ENCODE measurements at places on chromosomes 2 and 18.

DNA sequence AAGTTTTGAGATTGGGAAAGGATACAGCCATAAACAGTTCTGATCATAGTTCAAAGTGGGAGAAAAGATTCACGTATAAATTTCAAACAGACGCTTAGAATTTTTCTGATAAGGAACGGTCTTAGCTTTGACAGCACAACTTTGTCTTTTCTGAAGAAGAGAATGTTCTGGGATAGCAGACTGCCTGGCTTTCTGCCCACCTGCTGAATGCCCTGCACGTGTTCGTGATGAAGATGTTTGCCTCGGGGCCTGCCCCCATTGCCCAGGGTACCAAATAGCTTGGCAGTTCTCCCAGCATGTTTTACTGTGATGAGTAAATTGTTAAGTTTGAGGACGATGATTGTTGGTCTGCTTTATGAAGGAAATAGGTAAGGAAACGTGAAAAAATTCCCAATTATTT, 4.6 kb downstream of the MRPL33 start:
- DNase-seq = no peak

DNA sequence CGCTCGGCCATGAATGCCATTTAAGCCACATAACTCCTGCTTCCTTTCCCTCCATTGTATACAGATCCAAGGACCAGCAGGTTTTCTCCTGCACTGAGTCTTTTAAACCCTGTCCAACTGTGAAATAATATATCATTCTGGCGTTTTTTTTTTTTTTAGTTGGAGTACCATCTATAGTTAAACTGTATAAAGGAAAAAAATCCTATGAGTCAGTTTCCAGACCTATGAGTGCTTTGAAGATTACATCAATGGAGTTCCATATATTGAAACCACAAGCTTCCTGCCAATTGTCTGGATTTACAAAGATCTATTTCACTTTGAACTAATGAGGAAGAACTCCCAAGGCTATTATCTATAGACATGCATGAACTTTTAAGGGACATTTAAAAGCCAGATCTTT, 2.4 kb upstream of the MALT1 start:
- peak; percentile 69 for DNase-seq

- peak; percentile 11 for DNase-seq
These were observed 512.4 kb downstream of the GALR1 start for GRCh38 chr18:77762014-77762413.

- DNase-seq = peak; percentile 62
These were observed 33.7 kb downstream of the LANCL1 start for GRCh38 chr2:210442878-210443277.

DNA sequence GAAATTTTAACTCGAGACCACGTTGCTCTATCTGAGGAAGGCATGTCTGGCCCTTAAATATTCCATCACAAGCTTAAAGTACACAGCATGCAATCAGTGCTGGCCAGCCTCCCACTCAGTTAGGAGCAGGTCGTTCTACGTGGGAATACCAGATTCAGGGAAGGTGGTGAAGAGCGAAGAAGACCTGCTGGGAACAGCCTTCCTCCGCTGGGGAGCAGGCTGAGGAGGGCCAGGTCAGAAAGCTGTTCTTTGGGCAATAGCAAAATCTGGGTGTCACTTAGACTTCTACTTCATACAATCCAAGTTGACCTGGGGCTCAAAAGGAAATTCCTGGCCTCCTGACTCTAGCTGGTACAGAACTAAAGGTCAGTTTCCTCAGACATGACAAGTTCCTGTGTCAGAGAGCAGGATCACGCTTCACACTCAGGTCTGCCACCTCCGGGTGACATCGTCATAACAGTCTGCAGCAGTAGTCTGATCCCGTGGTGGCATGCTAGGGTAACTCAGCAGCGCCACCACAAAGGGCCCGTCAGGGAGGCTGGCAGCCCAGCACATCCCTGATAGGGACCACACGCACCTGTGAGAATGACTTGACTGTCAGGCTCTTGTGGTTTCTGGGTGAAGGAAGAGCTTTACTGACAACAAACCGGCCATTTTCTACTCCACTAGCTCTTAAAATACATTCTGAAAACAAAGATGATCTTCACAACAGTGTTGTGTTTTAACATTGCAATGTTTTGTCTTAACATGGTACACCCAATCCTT, 35.2 kb upstream of the NAPG start:
- DNase-seq = peak; percentile 74

DNA sequence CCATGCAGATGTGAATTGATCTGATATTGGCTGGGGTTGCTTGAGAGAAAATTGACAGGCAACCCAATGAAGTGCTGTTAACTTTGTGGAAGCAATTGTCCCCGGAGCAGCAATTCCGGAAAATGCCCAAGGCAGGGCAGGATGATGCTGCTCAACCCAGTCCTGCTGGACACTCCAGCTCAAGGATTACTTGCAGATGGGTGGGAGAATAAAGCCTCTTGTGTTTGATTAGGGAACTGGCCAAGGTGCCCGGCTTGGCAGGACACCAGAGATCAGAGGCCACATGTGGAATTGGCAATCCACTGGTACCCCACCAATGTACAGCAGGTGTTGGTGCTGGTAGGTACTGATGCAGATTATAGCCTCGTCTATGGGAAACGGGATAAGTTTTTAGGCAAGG, 12.3 kb upstream of the C2orf42 start:
- DNase-seq = no peak

DNA sequence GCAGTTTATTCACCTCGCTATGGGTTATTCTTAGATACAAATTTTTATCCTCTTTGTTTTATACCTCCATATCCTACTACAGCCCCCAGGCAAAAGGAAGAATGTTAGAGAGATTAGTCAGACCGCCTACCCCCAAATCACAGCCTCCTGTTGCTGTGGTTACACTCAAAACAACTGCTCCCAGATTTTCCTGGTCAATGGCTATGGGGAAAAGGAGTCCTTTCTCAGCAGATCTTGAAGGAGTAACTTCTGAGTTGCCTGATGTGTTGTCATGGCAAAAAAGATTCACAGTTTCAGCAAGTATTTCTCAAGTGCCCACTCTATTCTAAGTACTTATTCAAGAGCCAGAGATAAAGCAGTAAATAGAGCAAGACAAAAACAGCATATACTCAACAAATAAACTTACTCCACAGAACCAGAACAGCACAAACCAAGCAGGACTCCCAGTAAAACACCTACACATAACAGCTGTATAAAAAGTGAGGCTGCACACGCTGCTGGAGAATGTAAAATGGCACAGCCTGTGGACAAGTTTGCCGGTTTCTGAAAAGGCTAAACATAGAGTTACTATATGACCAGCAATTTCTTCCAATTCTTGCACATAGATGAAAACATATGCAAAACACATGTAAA, 104.8 kb downstream of the NOL10 start:
- no peak for DNase-seq

- DNase-seq = no peak
These were observed 20.5 kb downstream of the PDIA6 start for GRCh38 chr2:10792001-10792634.

Data from MV-4-11 (cell line).